ENCODE measurements at places on chromosomes 1 and 21. TPM values are rescaled to one million over a fixed set of nuclear protein-coding genes. Genes with fewer than 3 reads are reported as not detected.

DNA sequence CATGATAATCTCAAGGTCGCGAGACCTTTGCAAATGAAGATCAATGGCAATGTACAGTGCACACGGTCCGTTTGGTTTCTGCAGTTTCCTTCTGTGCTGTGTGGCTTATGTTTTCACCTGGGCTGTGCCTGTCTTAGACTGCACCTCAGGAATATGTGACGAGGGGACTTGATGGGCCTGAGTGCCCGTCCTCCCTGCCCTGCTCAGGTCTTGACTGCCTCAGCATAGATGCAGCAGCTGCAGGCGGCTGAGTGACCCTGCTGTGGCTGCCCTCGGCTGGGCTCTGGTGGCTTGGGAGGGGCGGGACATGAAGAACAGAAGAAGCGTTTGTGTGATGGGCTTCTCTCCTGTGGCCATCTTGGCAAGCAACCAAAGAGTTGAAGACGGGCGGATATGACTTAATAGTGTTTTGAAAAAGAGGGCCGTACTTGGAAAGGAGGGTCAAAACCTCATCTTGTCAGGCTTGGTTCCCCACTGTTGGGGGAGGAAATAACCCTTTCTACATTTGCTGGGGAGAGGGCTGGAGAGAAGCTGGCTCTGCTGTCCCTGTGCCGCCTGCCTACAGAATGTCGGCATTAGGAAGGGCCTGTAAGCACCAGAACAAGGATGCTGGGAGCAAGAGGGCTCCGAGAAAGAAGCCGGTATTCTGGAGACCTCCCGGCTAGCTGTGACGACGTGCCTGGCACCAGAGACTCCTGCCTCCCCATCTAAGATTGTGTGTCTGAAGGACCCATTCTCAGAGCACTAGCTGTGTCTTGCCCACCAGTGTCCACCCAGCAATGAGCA lies 7.1 kb downstream of the MYBPHL start:
- no peak for DNase-seq

DNA sequence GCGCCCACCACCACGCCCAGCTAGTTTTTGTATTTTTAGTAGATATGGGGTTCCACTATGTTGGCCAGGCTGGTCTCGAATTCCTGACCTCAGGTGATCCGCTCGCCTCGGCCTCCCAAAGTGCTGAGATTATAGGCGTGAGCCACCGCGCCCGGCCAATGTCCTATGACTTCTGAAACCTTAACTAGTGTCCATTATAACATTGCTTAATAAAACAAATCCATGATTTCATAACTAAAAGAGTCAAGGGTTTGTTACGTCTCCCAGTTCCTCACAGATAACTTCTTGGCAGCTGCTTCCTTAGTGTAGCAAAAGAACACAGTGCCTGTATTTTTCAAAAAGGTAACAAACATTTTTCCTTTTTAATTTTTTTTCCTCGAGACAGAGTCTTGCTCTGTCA lies 53.6 kb downstream of the FBXO42 start:
- no peak for DNase-seq

GRCh38 chr1:28893403-28894102 lies 20.8 kb upstream of the EPB41 start:
- no peak for DNase-seq

DNA sequence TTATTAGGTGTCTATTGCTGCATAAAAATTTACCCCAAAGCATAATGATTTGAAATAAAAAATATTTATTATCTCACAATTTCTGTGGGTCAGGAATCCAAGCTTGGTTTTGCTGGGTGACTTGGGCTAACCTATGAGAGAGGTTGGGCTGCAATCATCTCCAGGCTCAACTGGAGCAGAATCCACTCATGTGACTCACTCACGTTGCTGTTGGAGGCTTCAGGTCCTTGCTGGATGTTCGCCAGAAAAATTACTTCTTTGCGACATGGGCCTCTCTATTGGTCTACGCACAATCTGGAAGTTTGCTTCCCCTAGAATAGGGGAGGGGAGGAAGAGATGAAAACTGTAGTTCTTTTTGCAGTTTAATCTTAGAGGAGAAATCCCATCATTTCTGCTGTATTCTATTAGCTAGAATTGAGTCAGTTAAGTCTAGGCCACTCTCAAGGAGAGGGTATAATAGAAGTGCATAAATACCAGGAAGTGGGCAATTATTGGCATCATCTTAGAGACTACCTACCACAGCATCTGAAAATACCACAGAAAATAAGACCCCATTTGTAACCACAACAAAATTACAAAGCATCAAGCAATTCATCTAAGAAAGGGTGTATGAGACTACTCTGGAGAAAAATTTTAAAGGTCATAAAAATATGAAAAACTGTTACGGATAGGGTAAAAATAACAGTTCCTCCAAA lies 5.7 kb upstream of the FASLG start:
- no peak for DNase-seq

GRCh38 chr1:112754116-112754628 lies 39.0 kb upstream of the PPM1J start:
- DNase-seq = no peak

DNA sequence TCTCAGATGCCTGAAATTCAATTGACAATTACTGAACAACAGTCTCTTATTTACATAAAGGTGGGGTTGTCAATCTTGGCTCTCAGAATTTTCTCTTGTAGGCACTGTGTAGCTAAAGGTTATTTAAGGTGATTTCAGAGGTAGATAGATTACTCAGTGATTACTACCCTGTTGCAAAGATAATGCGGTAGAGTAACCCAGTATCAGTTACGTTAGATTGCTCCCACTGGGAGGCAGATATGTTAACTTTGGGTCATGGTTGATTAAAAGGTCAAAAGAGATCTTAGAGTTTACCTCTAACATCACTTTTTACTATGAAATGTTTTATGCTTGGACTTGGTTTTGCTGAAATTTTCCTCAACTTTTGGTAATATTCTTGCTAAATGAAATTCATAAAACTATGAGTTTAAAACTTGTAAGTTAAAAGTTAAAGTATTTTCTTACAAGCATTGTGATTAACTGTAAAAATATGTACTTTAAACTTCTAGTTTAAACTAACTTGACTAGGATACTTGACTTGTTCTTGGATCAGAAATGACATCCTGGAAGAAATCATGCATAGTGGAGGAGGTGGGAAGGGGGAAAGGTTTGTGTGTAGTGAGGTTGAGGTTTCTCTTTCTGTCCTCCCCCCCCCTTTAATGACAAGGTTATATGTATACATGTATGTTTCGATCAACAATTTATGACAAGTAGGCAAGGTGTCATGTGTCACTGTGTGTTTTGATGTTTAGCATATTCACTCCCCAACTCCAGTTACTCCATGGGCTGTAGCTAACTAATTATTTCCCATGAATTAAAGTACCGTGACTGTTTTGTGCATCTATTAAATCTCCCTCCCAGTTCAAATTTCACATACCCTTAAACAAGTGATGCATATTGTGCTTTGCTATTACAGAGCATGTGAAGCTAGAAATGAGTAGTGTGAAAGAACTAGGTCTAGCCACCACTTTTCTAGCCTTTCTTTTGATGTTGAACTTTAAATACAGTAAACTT lies 2.9 kb downstream of the LAMC1 start:
- no peak for DNase-seq

GRCh38 chr1:153057375-153057774 lies at the start of gene SPRR2A:
SPRR2A (minus strand) TSS chr1:153057512; CDS start chr1:153056735, 777 bp downstream.
- no peak for DNase-seq

The TATDN3 gene
- total RNA-seq = 15.9 TPM

The TMEM200B gene
- 26.8 TPM for total RNA-seq

Measured in omental fat pad (tissue), 4 donors.